Left hindlimb (tissue), 1 donor: ENCODE measurements at places on chromosomes 1 and 21.

DNA sequence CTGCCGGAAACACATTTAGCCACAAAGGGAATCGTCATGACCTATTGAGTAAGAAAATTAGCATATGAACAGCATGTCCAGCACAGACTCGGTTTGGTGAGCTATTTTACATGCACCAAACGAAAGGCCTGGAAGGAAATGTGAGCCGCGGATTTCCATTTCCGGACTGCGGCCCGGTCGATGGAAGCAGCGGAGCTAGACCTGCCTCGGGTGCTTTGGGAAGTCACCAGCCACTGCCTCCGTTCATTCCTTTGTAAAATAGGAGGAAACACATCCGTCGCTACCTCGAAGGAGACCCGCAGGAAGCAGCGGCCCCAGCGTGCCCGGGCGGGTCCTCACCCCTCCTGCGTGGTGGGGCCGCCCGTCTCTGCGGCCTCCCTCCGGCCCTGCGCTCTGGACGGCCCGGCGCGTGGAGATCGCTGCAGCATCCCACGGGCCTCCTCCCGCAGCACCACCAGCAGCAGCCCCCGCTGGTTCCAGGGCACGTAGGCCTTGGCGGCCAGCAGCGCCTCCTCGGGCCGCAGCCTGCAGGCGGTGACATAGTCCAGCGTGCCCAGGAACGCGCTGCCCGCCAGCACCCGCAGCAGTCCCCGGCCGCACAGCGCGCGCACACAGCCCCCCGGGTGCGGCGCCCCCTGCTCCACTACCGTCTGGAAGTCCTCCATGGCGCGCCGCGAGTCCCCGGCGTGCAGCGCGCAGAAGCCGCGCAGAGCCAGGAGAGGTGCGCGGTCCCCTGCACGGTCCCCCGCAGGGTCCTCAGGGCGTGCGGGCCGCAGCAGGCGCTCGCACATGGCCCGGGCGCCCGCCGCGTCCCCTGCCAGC is 12.1 kb downstream of the TTC34 start:
- no peak for DNase-seq

- DNase-seq, result no peak
These were observed 12.5 kb downstream of the MECR start for GRCh38 chr1:29218223-29218622.

- DNase-seq, result no peak
These were observed 201.9 kb downstream of the PLPP3 start for GRCh38 chr1:56377431-56377830.

DNA sequence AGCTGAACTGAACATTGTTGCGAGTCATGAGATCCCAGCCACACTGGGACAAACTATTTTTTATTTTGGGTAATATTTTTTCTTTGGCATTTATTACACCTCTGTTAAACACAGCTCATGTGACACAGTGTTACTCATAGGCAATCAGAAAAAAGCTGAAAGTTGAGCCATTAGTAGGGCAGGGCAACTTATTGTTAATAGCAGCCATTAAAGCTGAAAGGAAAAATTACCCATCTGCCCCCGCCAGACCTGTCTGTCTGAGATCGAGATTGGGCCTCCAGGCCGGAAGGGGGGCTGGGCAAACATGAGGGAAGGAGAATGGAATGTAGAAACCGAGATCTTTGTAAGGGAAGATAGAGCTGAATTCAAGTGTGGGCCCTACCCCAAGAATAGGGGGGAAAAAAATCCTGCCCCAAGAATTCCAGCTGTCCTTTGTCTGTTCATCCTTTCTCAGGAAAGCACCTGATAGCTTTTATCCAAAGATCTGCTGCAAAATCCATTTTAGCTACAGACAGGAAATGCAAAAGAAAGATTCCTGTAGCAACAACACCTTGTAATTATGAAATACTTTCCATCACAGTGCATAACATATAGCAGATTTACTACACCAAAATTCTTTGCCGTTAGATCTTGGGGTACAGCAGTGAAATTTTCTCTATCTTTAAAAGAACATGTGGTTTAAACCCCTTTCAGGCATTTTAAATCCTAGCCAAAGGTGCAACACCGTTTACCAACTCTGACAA is 212.8 kb downstream of the PBX1 start:
- no peak for DNase-seq

GRCh38 chr1:208252836-208253576 is 8.8 kb upstream of the PLXNA2 start:
- DNase-seq, result no peak

DNA sequence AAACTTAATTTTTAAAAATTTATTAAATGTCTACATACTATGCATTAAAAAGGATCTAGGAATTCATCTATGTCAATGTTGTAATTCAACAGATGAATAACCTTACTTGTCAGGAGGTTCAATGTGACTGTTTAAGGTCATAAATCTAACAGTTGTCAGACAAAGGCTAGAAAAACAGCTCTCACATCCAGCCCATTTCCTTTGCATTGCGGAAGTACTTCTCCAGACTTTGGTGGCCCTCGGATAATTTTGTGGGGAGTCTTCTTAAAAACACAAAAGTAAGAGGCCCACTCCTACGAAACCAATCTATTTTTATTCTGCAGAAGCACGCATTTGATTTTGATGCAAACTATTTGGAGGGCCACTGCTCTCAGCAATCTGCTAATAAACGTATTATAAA is 122.6 kb upstream of the CHRM3 start:
- DNase-seq, result no peak

DNA sequence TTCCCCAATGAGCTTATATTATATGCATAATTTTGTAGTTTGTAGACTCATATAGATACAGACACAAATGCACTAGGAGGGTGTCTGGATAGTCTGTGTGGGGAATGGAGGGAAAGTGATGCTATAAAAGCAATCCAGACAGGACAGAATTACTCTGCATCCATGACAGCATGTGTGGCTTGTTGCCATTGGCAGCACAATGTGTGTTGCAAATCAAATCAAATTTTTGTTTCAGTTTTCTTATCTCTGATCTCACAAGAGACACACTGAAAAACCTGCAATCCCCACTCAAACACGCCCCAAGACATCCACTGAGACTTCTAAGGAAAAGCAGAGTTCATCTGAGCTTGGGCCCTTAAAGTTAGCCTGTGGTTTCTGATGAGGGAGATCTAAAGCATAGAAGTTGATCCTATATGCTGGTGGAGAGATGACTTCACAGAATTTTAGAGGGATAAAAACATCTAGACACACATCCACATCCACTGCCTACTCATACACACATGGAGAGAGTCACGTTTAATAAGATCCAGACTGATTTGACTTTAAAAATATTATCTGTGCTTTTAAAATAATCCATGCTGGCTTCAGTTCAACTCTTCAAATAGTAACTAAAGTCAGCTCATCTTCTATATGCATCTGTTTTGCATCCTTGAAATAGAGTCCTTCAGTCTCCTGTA is 313.0 kb upstream of the PLXNA2 start:
- DNase-seq, result peak; percentile 31

- no peak for DNase-seq
These were observed 34.2 kb downstream of the RABIF start for GRCh38 chr1:202854787-202855186.

DNA sequence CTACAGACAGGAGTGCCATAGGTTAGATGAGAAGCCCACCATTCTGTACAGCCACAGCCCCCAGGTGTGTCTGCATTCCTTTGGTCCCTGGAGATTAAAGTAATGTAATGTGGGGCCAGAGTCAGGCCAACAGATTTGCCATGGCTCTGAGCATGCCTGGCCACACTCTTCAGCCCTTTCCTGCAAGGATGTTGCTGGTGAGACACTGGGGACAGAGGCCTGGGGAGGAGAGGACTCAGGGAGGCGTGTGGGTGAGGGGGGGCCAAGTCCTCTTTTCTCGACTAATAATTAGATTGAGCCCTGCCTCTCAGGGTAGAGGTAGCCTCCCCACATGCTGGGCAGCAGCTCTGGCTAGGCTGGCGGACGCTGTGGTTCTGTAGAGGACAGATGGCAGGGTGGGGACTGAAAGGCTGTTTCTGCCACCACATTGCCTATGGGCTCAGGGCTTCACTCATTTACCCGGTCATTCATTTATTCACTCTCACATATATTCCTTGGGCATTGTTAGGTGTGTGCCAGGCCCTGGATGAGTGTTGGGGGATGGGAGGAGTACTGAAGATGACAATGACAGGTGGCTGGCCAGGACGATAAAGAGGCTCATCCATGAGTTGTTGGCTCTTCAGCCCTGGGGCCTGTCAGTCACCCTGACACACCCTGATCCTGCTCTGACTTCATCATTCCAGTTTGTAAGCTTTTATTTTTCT is 7.1 kb upstream of the PRCC start:
- DNase-seq, result no peak

DNA sequence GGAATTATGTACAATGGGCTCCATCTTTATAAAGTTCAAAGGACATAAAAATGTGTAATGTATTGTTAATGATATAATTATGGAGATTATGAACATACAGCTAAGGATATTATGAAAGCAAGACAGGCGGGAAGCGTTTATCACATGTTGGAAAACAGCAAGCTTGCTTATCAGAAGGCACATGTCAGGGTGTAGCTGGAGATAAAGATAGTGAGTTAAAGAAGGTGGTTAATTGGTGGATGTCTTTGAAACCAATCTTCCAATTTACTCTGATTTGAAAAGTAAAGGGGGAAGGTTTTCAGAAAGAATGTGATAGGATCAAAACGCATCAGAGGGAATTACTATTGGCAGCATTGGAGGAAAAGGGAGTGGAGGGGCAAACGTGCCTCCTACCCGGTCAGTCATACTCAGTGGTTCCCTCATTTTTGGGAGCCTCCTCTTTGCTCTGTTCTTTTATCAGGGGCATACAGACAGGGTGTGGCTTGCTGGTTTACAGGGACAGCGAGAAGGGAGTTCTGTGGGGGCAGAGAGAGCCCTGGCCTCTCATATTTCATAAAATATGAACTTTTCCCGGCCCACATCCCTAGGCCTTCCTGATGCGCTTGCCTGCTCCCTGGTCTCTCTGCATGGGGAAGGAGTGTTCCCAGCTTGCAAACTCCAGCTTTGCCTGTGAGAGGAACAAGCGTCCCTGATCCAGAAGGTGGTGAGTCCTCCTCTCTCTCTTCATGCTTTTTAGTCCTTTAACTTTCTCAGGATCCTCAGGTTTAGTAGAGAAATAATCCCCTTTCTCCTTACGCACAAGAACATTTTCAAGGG is 8.0 kb upstream of the SVBP start:
- no peak for DNase-seq

GRCh38 chr21:39209334-39209688 is 26.1 kb upstream of the PSMG1 start:
- no peak for DNase-seq

DNA sequence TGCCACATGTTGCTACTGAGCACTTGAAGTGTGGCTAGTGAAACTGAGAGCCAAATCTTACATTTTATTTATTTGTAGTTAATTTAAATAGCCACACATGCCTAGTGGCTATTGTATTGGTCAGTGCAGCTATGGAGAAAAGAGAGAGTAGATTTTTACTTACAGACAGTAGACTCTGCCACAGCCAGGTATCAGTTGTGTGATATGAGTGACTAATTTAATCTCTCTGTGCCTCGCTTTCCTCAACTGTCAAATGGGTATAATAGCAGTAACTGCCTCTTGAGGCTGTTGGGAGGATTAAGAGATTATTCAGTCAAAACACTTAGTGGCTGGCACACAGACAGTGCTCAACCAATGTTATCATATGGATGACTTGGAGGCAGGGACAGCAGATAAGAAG is 49.0 kb downstream of the UBE2T start:
- DNase-seq, result no peak

GRCh38 chr1:197787056-197787455 is 11.8 kb upstream of the DENND1B start:
- no peak for DNase-seq

DNA sequence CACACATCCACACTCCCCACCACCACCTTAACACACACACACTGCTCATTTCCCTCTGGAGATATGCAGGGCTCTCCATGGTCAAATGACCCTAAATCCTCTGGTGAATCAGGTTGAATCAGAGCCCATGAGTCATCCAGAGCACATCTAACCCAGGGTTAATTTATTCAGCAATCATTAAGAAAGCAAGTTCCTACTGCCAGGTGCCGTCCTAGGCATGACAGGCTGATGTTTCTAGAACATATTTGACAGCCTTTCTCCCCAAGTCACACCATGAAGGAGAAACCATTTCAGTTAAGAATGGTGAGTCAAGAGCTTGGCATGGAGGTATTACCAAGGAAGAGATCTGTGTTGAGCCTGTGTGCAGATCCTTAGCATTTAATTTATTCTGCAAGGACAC is 194.3 kb upstream of the CAMK1G start:
- DNase-seq, result no peak

DNA sequence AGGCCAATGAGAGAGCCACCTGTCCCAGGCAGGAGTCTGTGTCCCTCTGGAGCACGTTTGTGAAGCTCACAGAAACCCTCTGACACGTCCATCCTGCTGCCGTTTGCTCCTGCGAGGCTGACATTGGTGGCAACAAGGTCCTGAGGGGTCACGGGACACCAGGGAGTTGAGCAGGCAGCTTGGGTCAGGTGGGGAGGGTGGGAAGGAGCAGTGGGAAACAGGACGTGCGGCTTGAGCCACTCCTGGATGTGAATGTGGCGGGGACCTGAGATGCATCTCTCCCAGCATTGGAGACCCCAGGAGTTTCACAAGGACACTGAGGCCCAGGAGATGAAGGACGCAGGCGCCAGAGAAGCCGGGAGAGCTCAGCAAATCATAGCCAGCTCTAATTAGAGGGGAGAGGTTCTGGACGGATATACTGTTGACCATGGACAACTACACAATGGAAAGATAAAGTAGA is 149.0 kb downstream of the PEX14 start:
- DNase-seq, result peak; percentile 15

GRCh38 chr1:202689082-202689481 is 21.2 kb downstream of the SYT2 start:
- no peak for DNase-seq

DNA sequence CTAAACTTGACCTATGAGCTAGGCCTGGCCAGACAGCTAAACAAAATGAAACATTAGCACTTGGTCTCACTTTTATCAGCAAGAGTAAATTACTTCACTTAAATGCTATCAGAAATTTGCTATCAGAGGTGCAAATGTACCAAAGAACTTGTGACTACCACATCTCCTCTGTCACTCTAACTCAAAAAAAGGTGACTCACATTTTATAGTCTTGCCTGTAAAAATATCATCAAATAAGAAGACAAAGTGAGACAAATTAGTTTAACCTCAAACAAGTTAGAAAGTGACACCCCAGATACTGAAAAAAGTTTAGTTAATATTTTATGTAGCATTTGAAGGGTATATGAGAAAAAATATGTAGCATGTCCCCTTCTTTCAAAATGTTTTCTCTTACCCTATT is 76.9 kb downstream of the EPS15 start:
- DNase-seq, result no peak

DNA sequence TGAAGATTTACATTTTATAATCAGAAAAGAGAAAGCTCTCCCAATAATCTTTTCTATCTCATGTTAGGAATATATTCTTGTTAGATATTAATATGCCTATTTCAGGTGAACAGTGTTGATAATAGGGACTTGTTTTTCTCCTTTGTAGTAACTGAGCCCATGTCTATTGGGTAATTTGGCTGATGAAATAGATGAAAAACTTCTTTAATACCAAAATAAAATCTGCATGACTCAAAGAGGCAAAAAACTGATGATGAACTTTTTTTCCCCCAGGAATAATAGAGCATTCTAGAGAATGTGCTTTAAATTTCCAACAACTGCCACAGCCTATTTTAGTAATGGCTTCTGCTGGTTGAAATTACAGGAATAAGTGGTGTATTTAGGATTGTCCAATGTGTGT is 178.9 kb upstream of the GREM2 start:
- no peak for DNase-seq
